GM04503 (cell line): ENCODE measurements at places on chromosomes 1 and 21.
A peak's percentile ranks its signal among the peaks of the same experiment; 100 is the strongest.

DNA sequence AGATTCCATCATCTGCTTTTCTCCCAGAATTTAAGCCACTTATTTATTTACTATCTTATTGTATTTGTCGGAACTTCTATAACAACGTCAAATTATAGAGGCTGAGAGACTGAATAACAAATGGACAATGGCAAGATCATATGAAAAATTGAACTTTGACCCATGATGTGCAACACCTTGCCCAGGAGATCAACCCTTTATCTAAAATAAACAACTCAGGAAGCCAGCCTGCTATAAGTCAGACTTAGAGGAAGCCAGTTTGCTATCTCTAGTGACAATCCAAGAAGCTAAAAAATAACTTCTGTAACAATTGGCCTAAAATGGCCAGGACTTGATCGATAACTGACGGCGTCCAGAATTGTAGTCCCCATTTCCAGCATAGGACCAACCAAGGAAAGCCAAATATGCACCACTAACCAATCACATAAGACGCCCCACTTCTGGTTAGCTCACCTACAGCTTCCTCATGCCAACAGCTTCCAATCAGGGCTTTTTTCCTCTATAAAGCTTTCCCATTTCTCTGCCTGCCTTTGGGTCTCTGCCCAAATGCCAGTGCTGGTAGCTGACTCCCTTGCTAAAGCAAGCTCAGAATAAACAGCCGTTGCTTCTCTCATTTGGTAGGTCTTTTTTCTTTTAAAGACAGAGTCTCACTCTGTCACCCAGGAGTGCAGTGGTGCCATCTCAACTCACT, 28.5 kb downstream of the ANP32E start:
- no peak for DNase-seq

- DNase-seq: no peak
These were observed at the start of gene CYP4X1 for GRCh38 chr1:47023268-47024140. TSS of gene CYP4X1 (plus strand) at chr1:47023669. CDS start at chr1:47023818, 149 bp downstream.

DNA sequence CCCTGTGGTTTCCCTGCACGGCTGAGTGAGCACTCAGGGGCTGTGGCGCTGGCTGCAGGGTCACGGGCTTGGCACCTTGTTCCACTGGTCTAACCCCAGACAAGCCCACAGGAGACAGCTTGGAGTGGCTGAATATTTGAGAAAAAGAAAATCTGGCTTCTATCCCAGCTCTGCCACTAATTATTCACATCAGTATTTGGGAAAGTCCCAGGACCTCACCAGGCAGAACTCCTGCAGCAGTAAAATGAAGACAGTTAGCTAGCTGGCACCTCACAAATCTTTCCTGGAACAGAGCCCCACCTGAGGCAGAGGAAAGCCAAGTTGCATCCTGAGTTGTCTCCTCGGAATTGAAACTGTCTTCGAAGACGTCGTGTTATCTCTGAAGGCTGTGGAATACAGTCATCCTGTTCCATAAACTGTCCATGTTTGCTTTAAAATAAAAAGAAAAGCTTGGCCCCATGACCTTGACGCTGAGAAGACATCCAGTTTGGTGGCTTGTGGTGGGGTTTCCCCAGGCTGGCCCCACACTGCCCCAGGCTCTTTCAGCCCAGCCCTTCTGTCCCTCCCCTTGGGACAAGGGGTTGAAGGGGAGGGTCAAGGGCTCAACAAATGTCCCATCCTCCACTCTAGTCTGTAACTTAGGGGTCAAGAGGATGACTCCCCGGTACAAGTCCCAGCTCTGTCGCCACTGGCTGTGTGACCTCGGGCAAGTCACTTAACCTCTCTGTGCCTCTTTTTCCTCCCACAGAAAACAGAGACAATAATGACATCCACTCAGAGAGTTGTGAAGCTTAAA, 93.8 kb upstream of the TMPRSS2 start:
- no peak for DNase-seq

DNA sequence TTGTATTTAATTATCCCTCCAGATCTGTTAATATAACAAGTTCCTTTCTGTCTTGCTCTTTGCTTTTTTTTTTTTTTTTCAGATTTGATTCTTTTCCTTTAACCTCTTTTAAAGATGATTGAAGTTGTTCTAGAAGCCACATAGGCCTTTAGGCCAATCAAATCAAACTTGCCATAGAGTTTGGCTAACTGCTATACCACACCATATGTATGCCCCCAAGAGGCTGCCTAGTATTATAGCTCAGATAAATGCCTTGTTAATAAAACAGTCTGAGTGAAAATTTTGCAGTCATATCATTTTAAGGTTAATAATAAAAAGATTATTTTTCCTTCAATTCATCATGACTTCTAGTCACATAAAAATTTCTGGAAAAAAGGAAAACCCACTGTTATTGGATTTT, 696.0 kb upstream of the CHRM3 start:
- no peak for DNase-seq

- no peak for DNase-seq
These were observed at the start of gene AK5 for GRCh38 chr1:77281491-77282186. TSS of gene AK5 (plus strand) at chr1:77282019. CDS start at chr1:77282314, 295 bp downstream.

- no peak for DNase-seq
These were observed 42.6 kb downstream of the SLC44A3 start for GRCh38 chr1:94862718-94863117.

DNA sequence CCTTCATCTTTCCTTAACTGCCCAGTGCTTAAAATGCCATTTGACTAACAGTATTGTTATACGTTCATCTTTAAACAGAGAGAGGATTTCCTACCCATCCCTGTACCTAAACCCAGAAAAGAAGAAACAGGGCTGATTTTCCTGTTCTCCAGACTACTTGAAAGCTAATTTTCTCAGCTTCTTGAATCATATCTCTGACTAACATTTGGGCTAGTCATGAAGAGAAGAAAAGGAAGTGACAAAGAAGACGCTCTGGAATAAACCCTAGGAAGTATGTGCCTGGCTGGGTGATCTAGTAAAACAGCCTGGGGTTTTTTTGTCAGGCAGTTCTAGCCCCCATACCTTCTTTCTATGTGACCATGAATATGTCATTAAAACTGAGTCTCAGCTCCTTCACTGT, 44.8 kb upstream of the SGIP1 start:
- no peak for DNase-seq

DNA sequence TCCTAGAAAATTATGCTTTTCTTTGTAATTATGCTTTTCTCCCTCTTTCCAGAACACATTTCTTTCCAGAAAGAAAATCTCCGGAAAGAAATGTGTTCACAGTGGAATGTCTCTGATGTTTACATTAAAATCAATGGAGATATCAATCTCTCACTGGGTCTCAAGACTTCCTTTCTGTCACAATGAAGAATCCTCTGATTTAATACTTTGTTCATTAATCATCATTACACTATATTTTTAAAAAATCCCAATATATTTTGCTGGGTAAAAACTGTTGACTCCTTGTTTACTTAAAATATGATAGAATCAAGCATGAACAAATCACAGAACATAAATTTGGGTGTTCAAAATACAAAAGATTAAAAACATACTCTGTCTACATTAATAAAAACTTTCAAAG, 26.3 kb upstream of the TGFBR3 start:
- DNase-seq: no peak

- DNase-seq: no peak
These were observed 19.8 kb upstream of the UCK2 start for GRCh38 chr1:165807613-165808012.

DNA sequence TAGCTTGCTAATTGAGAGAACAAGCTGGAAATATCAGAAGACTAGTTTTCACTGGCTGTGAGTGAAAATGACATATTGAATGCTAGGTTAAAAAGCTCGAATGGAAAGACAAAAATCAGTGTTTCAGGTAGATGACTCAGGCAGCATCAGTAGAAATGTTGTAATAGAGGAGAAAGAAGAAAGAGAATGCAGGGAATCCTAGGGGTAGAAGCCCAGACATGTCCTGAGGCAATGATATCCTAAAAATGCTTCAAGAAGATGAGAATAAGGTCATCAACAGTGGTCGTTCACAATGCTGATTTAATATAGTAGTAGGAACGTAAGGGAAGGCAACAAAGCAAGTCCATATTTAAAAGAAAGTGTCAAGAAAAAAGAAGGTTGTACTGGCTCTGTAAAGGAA, 96.7 kb upstream of the HP1BP3 start:
- no peak for DNase-seq

- no peak for DNase-seq
These were observed 835 bp downstream of the UHMK1 start for GRCh38 chr1:162498496-162498810.

GRCh38 chr1:119861547-119861946, 34.8 kb downstream of the ADAM30 start:
- no peak for DNase-seq

- DNase-seq: no peak
These were observed 856.6 kb downstream of the PLA2G4A start for GRCh38 chr1:187685333-187685732.

GRCh38 chr1:98086796-98087441, 166.1 kb upstream of the DPYD start:
- peak; percentile 97 for DNase-seq

GRCh38 chr21:27369978-27370571, 403.2 kb upstream of the ADAMTS5 start:
- no peak for DNase-seq

DNA sequence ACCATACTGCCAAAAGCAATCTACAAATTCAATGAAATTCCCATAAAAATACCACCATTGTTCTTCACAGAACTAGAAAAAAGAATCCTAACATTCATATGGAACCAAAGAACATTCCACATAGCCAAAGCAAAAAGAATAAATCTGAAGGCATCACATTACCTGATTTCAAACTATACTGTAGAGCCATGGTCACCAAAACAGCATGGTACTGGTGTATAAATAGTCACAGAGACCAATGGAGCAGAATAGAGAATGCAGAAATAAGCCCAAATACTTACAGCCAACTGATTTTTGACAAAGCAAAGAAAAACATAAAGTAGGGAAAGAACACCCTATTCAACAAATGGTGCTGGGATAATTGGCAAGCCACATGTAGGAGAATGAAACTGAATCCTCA, 6.2 kb upstream of the DEPDC1 start:
- no peak for DNase-seq

GRCh38 chr1:178723546-178723945, 1.5 kb upstream of the RALGPS2 start:
- no peak for DNase-seq

DNA sequence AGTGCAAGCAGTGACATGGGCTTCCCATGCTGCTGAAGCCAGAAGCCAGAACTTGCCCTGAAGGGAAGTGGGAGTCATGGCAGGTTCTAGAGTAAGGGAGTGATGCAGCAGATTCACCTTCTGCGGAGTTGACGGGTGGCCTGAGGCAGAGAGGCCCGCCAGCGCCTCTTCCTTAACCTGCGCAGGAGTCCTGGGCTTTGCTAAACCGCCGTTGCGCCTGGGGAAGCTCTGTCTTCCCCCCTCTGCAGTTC, 67.3 kb downstream of the OBSCN start:
- DNase-seq: no peak

GRCh38 chr1:119448127-119448511, 33.2 kb downstream of the HSD3B2 start:
- no peak for DNase-seq

DNA sequence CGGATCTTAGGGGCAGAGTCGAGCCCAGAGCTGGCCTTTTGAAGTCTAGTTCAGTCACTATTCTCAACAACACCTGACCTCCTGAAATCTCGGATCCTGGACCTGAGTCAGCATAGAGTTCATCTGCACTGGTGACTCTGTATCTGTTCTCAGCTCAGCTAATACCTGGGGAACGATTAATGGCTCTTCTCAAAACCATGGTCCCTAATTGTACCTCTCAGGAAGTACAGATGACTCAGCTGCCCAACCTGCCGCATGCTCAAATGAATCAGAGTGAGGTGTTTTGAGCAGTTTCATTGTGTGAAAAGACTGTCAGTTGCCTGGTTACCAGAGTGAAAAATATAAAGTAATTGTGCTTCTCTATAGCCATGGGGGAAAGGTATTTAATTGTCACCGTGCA, 89.2 kb downstream of the SLC35F3 start:
- DNase-seq: no peak

GRCh38 chr1:17675744-17676143, 79.4 kb upstream of the ACTL8 start:
- no peak for DNase-seq

GRCh38 chr1:86455073-86455472, 13.7 kb upstream of the CLCA1 start:
- no peak for DNase-seq

- peak; percentile 67 for DNase-seq
These were observed 149.2 kb upstream of the JUN start for GRCh38 chr1:58932859-58933598.

GRCh38 chr1:172700556-172700955, 41.7 kb downstream of the FASLG start:
- no peak for DNase-seq

DNA sequence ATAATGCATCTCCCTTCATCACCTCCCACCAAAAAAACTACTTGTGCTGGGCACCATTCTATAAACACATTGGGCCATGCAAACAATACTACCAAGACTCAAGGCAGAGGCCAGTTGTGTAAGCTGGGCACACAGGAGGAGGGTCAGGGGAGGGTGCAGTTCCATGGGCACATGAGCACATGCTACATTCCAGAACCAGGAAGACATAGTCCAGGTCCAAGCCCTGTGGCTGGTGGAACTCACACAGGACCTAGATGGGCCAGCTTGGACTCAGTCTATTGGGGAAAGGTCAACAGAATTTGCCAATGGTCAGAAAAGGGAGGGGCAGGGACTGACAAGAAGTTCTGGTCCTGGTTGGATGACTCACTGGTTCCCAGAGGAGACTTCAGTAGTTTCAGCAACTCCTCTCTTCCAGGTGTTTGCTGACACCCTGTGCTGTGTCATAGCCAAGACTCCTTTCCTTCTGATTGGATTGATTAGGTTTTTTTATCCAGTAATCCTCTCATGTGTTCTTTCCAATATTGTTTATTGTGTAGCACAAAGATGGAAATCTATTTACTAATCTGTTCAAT, 249.7 kb downstream of the C1orf94 start:
- DNase-seq: no peak

GRCh38 chr1:204194771-204195170, 1.5 kb downstream of the KISS1 start:
- DNase-seq: no peak

- no peak for DNase-seq
These were observed 158.3 kb downstream of the TOMM20 start for GRCh38 chr1:234970401-234970730.

GRCh38 chr1:48597663-48598062, 125.7 kb upstream of the SPATA6 start:
- DNase-seq: no peak

DNA sequence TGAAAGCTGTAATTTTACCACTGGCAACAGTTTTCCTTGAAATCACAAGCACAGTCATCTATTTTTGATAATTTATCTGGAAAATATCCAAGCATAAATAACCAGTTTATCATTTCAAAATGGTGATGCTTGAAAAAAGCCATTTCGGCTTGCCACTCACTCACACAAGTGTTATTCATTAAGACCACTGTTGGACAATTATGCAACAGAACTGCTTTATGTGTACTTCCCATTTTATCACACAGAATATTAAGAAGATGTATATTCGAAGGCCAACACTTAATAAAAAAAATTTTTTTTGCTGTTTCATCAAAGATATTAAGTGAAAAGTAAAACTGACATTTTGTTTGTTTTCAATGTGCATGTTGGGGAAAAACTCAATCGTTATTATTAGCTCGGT, 62.3 kb downstream of the EIF4G3 start:
- no peak for DNase-seq

- DNase-seq: no peak
These were observed 6.0 kb downstream of the DDX20 start for GRCh38 chr1:111761717-111762116.
